ENCODE measurements at places on chromosomes 3 and 15. TPM values are rescaled to one million over a fixed set of nuclear protein-coding genes. Genes with fewer than 3 reads are reported as not detected.

- no peak for DNase-seq
These were observed 150.7 kb downstream of the TMCO5A start for GRCh38 chr15:38085114-38085513.

- DNase-seq, result no peak
These were observed 256.1 kb upstream of the HES1 start for GRCh38 chr3:193879864-193880242.

DNA sequence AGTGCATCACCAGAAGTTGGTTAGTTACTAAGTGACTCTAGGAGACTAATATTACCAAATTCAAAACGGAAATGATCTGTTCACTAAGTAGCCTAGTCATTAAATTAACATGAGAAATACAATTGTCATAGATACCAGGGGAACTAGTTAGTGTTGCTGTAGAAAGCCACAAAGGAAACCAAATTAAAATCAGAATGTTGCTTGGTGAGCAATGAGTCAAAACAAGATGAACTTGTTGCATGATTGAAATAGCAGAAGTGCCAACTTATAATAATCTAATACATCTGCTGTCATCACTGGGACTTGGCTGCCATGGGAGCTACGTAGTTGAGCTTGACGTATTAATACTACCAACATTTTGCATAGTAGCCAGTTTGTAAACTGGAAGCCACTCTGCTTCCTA lies 458.1 kb downstream of the DIPK2A start:
- no peak for DNase-seq

GRCh38 chr15:25391971-25392721 lies 46.7 kb downstream of the UBE3A start:
- no peak for DNase-seq

DNA sequence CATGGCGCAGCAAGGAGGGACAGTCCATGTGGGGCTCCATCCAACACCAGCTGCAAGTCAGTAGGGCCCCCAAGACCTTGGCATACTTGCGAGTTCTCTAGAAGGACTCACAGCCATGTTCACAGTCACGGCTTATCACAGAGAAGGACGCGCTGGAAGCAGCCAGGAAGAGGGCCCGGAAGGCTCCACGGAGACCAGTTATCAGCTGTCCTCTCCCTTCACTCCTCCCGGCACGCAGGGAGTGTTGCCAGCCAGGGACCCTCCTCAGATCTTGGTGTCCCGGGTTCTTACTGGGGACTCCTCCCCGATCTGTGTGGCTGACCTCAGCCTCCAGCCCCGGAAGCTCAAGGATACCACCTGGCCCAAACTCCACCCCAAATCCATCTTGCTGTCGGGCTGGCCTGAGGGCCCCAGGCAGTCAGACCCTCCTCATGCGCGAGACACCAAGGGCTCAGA lies 68.0 kb downstream of the SLTM start:
- DNase-seq, result peak; percentile 42

PRTG gene
- 6.4 TPM for polyA plus RNA-seq

A4GNT gene
- polyA plus RNA-seq, result 0.03 TPM

SLC22A14 gene
- 0.09 TPM for polyA plus RNA-seq

ATP13A3 gene
- 8.1 TPM for polyA plus RNA-seq

All from small intestine (tissue), 16 donors.